Posterior vena cava (tissue), 2 donors: ENCODE measurements at places on chromosomes 7 and 10.

DNA sequence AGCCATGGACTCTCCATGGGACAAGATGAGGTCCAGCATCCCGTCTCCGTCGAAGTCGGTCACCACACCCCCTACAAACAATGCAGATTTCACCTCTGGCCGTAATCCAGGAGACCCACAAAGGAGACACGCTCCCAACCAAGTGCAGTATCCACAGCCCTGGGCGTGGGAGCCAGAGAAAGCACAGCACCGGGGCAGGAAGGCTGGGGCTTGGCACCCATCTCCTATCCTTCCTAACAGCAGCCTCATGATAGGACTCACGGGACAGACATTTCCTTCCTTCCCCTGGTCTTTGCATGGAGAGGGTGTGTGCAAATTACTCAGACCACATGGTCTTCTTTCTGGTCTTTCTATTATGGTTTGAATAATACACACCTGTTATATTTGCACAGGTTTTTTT is 46.3 kb downstream of the GOLGA7B start:
- DNase-seq, result no peak

DNA sequence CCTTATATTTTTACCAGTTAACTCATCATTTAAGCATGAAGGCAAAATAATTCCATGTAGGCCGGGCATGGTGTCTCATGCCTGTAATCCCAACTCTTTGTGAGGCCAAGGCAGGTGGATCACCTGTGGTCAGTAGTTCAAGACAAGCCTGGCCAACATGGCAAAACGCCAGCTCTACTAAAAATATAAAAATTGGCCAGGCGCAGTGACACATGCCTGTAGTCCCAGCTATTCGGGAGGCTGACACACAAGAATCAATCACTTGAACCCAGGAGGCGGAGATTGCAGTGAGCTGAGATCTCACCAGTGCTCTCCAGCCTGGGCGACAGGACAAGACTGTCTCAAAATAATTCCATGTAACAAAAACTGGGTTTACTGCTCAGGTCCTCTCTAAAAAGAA is 18.3 kb downstream of the HNRNPA2B1 start:
- no peak for DNase-seq

DNA sequence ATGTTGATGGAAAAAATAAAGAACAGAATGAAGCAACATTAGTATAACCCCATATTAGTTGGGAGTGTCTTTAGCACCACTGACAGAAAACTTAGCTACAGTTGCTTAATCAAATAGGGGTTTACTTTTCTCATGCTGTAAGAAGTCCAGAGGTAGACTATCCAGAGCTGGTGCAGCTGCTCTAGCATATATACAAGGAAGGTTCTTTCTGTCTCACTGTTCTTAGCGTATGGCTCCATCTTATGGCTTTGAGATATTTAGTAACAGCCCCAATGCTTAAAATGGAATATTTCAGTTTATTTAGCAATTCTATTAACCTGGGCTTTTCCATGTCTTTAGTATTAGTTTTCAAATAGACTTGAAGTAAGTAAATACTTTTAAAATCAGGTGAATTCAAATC is 15.2 kb upstream of the WNT2 start:
- DNase-seq, result no peak

DNA sequence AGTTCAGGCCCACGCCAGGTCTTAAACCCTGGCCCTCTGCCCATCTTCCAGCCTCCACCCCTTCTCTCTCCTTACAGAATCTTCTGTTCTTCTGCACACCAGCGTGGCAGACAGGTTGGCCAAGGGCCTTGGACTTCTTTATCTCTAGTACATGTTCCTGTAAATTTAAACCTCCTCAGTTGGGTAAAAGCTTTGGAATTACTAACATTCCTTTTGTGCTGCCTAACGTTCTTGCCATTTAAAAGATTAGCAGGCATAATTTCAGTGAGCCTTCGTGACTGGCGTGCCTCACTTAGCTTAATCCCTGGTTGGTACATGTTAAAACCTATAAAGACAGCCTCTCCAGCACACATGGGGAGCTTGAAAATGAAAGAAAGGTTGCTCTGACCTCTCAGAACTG is 192.2 kb downstream of the CUX1 start:
- no peak for DNase-seq

DNA sequence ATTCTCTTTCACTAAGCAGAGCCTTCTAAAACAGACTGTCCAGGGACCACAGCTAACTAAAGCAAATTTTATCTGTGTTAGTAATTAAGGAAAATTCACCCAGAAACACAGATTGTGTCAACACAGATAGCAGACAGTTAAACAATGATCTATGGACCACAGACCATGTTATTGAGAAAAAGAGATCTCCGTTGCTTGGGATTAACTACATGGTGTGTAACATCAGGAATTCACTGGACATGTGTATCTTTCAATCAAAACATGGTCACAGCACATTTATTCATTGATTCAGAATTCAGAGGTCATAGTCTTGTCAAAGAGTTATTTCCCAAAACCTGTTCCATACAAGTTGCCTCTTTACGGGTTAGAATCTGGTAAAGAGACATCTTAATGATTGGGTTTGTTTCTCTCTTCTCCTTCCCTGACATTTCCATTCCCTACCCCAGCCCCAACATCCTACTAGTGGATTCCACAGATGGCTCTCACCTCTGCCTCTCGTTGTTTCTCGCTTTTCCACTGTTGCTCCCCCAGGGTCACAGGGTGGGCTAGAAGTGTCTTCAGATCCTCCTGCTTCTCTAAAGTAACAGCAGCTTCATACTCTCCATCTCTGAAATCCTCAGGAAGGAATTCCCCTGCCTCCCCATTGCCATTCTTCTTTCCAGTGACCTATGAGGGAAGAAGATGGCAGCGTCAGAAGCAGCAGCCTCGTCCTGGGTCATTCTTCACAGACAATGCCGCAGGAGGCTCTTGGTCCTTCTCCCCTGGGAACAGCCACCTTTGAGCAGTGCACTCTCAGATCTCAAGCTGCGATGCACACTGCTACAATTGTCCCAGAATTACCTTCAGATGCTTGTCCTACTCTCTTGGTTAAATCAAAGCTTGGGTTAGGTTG is 958 bp downstream of the ANKRD1 start:
- DNase-seq, result no peak

- DNase-seq, result peak; percentile 85
These were observed 3.9 kb upstream of the SPAG6 start for GRCh38 chr10:22341190-22341925.

DNA sequence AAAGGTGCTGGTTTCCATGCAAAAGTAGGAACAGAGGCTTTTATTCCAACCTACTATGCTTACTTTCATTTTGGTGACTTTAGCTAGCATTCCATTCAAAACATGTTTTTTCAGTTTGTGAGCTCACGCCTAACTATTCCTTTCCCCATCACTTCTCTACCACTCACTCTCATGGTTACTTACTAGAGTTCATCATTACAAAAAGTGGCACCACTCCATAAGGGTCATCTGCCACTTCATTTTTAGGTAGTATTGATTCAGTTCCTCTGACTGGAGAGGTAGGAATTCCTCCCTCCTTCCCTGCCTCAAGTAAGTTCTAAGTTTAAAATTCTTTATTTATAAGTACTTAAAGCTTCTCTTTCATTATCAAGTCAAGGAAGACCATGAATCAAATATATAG is 543.1 kb downstream of the HTR7 start:
- no peak for DNase-seq

DNA sequence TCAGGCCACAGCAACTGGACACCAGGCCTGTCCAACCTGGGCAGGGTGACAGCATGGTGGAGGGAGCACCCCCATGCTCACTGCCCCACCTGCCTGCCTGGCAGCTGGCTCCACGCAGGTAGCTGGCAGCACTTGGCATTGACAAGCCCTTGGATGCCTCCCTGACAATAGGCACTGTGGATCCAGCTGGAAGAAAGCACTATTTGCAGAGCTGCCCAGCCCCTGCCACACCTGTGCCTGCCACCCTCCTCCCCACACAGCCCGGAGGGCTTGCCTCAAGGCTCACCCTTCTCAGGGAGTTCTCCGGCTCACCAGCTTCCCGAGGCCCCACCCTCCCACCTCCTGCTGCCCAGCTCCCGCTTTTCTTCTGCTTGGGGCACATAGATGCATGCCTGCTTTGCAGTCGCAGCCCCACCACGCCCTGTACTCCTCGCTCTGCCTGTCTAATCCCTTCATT is 160.1 kb downstream of the NEURL1 start:
- no peak for DNase-seq
